ENCODE measurements at places on chromosomes 4 and X.

- no peak for DNase-seq
Measured at GRCh38 chr4:167930166-167930565, 162.2 kb upstream of the ANXA10 start.

- no peak for DNase-seq
Measured at GRCh38 chr4:25442863-25443307, 65.8 kb downstream of the ANAPC4 start.

- no peak for DNase-seq
Measured at GRCh38 chrX:113828470-113828869, 755.4 kb upstream of the HTR2C start.

DNA sequence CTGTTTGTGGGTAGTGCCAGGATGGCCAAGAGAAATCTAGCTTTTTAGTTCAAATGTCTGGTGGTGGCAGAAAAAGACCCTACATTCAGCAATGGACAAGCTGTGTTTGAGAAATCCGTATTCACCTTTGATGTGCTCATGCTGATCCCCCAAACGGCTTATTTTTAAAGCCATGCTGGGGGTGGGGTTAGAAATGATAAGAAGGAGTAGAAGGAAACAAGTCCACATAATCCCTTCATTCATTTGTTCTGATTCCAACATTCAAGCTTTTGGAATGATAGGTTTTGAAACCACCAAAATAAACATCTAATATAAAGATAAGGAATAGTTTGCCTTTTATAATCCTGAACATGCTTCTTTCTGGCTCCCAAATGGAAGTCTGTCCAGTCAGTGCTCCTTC, 92.0 kb upstream of the DKK2 start:
- no peak for DNase-seq

DNA sequence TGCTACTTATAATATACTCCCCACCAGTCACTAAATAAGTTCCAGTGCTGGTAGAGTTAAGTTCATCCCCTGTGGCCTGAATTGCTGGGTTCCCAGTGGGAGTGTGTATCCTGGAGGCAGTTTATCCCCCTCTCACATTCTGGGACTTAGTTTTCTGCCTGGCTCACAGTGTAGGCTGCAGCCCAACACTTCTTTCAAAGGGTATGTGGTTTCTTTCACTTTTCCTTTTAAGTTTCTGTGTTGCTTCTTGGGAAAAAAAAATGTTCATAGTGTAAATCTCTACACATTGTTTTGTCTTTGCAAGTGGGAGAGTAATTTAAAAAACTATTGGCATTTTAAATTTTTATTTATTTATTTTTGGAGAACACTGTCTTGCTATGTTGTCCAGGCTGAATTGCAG, 204.0 kb downstream of the CHIC1 start:
- no peak for DNase-seq

GRCh38 chr4:22241415-22241814, 274.5 kb downstream of the ADGRA3 start:
- DNase-seq = no peak

- no peak for DNase-seq
Measured at GRCh38 chrX:150310417-150310816, 52.7 kb upstream of the MAMLD1 start.

DNA sequence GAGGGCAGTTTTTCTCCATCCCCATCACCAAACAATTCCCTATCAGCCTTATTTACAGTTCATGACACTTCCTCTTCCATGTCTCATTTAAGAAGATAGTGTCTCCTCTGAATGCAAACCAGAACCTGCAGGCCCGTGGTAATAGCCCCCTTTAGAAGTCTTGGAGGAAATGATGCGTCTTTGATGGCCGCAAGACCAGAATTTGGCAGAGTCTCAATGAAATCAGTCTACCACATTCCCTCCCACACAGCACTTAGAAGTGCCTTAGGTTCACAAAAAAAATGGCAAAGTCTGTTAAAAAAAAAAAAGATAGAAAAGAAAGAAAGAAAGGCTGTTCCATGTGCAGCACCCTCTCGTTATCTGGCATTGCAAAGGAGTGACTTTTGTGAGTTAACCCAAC, 2.1 kb upstream of the KDR start:
- no peak for DNase-seq

GRCh38 chrX:40087425-40088298, 10.1 kb downstream of the BCOR start:
- no peak for DNase-seq

DNA sequence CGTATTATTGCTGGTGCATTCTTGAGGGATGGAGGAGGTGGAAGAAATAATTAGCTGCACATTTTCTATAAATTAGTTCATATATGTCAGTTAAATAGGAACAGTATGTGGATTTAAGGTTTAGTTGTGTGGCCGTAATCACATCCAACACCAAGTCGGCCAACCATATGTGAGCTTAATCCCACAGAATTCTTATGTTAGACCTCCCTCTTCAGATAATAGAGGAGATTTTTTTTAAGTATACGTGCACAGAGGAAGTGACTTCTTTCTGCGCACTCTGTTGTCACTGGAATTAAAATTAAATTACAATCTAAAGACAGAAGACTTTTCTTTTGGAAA, 2.1 kb downstream of the SEPTIN11 start:
- no peak for DNase-seq

GRCh38 chr4:17094159-17094875, 195.9 kb upstream of the LDB2 start:
- no peak for DNase-seq

DNA sequence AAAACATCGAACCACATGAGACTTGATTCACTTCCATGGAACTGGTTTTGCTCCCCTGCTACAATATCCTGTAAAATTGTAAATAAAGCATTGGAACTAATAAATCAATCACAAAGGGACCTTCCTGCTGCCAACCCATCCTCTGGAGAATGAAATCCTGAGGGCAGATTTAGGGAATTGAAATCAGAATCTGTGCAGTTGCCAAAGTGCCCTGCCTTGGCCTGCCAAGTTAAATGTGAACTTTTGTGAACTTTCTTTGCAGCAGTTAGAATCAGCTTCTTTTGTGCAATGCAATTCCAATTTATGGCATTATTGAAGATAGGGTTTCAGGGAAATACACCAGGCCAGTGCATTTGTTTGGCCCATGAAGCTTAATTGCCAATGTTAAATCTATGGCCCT, 263.1 kb downstream of the PTTG2 start:
- no peak for DNase-seq

GRCh38 chrX:427812-428725, 41.4 kb upstream of the PPP2R3B start:
- no peak for DNase-seq

GRCh38 chrX:17635231-17635630, 102.1 kb upstream of the SCML1 start:
- no peak for DNase-seq

- peak; percentile 11 for DNase-seq
Measured at GRCh38 chr4:15882675-15883086, 55.9 kb downstream of the FGFBP1 start.

GRCh38 chrX:132609362-132609848, 120.6 kb upstream of the MBNL3 start:
- no peak for DNase-seq

- DNase-seq = no peak
Measured at GRCh38 chrX:118773782-118774181, 46.4 kb downstream of the IL13RA1 start.

DNA sequence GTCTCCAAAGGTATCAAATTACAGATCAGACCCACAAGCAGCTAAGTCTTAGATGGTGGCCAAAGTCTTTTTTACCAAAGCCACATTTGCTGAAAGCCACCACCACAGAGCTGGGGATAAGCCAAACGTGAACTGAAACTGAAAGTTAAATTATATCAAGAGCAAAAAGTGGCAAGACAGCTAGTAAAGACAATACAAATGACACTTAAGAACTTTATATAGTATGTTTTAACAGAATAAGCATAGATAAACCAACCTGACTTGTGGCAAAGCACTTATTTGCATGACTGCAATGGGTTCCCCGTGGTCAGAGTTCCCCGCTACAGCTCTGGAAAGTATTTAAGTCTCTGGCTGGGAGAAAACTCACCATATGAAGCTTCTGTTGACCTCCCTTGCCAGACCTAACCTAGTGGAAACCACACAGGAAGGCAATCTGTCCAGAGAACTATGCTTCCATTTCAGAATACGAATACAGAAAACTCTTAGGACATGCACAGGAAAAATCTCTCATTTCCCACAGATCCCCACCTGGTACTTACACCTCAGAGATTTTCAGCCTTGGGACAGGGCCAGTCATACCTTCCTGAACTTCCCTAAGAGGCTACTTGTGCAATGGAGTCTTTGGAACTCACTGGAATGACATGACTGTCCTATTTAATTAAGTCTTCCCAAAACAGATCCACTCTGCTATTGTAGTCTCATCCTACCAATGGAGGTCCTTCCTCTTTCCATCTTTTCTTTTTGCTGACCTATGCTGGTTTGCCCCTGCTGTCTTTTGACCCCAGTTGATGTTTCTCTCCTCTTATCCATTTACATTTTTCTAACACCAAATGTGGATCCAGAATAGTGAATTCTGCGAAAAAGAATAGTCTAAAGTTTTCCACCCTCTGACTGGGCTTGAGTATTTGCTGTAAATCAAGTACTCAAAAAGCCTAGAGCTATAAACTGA, 225.1 kb downstream of the NR3C2 start:
- DNase-seq = no peak

DNA sequence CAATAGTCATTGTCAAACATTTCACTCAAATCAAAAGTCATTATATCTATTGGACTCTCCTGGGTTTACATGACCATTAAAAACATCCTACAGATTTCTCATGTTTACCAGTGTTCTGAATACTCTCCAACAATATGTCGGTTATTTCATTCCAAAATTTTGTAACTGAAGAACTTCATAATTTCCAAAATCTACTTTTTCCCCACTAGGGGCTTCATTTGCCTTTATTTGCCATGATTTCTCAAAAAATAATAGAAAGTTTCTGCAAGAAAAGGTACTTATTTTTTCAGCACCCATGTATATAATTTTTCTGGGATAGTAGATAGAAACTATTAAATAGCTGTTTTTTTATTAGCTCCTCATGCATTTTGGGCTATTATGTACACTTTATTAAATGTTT, 49.0 kb downstream of the PRDM5 start:
- no peak for DNase-seq

DNA sequence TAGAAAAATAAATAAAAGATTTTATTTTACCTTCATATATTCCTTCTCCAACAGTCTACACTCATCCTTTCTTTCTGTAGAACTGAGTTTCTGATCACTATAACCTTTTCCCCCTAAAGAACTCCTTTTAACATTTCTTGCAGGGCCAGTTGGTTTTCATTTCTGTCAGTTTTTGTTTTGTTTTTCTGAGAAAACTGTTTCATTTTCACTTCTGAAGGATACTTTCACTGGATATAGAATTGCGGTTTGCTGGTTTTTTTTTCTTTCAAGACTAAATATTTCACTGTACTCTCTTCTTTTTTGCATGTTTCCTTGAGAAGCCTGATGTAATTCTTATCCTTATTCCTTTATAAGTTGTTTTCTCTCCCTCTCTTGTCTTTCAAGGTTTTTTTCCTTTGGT, 90.4 kb upstream of the EOLA2 start:
- no peak for DNase-seq

GRCh38 chr4:110510955-110511544, 35.1 kb downstream of the ENPEP start:
- peak; percentile 50 for DNase-seq

DNA sequence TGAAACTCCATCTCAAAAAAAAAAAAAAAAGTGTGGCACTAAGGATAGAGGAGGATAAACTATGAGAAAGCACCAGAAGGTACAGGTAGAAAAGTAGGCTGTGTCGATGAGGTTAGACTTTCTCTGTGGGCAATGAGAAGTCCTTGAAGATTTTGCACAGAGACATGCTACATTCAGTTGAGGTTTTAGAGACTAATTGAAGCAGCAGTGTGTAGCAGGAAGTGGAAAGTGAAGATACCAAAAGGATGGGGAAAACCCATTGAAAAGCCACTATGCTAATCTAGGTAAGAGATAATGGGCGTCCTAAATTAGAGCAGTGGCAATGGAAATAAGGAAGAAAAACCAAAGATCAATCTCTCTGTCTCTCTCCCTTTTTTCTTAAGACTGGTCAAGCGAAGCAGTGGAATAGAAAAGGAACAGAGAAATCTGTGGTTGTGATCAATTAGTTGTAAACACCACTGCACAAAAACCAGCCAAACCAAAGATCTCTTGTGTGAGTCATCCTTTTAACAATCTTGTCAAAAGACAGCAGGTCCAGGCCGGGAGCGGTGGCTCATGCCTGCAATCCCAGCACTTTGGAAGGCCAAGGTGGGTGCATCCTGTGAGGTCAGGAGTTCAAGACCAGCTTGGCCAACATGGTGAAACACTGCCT, 3.5 kb downstream of the SPINK2 start:
- no peak for DNase-seq

DNA sequence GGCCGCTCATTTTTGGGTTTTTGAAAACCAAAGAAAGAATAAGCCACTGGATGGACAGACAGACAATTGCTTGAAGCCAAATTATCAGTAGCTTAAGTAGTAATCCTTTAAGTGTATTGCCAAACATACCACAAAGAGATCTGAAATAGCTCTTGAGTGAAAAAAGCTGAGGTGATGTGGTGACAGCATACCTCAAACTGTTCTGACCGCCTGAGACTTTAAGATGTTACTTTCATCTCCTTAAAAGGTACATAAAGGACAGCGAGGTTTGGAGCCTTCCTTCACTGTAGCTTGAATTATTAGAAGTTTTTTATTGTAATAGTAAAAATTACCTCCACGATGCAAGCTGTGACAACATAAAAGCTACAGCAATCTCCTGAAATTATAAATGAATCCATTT, 271.5 kb upstream of the FAM241A start:
- no peak for DNase-seq

DNA sequence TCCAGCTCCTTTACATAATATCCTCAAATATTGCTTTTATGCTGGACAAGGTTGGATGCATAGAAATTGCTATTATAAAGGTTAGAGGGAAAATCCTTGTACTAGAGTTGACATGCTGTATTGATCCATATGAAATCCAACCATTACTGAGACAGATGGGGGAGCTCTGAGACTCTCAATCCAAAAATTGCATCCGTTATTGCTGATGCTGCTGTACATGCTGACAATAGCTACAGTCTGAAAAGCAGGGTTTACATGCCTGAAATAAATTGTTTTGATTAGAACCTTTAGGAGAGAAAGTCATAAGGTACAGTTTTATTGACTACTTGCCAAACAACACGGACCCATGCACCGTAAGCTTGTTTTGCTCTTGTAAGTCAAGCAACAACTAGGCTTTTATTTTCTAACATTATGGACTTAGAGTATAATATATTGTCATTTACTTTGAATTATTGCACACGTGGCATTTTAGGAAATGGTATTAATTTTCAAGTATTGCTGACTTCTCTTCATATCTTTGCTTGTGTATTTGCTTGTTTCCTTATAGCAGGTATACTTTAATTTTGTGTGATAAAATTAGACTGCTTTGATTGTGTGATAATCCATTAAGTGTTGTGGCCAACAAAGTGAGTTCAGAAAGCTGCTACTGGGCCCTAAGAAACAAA, 1365.2 kb downstream of the STIM2 start:
- no peak for DNase-seq

All from NCI-H1417 treated with DMSO at 0.1 percent for 48 hours (cell line).